ENCODE measurements at places on chromosomes 5 and 9.

GRCh38 chr9:8816361-8816760 is 1016.8 kb upstream of the DMAC1 start:
- DNase-seq, result no peak

DNA sequence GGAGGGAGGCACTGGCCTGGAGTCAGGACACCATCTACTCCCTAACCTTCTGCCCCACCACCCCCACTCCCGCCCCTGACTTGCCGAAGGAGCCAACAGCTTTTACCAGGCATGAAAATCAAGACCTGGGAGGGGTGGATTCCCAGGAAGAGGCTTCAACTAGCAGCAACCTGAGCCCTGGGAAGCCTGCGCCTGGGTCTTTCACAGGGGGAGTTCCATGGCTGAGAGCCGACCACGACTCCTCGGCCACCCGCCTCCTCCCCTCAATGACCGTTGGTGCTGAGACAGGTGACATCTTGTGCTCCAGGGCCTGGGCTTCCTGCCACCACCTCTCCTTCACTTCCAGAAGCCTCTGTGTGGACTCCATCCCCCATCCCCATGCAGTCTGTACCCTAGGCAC is 37.1 kb downstream of the BARX1 start:
- no peak for DNase-seq

DNA sequence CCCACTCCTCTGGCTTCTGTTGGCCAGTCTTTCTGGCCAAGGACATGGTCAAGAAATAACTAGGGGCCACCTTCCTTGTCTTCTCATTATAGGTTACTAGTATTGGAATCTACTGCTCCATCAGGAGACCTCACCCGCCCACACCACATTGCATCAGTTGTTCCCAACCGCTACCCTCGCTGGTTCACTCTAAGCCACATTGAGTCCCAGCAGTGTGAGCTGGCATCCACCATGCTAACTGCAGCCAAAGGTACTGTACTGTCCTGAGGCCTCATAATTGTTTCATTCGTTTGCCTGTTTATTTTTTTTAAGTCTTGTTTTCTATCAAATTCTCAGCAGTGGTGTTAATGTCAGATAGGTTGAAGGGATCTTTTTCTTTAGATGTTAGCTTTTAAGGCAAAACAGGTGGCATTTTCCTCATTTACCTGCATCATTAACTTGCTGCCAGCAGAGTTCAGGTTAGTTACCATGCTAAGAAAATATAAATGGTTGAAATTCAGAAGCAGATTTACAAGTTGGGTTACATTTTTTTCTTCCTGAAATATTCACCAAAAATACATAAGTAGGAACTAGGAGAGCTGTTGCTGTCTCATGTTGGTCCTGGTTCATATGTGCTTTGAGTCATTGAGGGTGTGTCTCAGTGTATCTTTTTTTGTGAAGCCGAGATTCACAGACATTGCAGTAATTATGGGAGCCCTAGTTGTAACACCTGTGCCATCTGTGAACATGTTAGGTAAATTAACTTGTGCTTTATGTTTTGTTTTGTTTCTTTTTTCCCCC is 206.9 kb downstream of the ZSWIM6 start:
- no peak for DNase-seq

DNA sequence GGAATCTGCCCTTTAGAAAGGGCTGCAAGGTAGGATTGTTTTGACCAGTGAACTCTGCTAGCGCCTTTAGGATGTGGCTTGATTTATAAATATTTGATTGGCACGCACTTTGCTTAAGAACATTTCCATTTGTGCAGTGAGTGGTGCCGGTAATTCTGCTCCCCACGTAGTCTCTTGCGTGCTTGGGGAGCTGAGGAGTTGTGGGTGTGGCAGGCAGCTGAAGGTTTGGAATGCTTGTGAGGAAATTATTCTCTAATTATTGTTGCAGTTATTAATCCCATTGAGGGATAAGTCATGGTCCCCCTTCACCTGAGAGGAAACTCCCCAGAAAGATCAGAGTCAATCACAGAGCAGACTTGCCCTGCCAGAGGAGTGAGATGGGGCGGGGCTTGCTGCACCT is 76.7 kb downstream of the FGF1 start:
- DNase-seq, result no peak

DNA sequence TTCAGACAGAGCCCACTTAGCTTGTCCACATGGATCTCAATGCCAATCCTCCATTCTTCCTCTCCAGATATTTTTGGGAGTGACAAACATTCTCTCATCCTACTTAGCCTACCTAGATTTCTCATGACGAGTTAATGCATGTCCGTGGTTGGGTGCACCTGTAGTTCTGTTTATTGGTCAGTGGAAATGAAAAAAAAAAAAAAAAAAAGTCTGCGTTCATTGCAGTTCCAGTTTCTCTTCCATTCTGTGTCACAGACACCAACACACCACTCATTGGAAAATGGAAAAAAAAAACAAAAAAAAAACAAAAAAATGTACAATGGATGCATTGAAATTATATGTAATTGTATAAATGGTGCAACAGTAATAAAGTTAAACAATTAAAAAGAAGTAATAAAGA is 59.0 kb downstream of the BASP1 start:
- no peak for DNase-seq

DNA sequence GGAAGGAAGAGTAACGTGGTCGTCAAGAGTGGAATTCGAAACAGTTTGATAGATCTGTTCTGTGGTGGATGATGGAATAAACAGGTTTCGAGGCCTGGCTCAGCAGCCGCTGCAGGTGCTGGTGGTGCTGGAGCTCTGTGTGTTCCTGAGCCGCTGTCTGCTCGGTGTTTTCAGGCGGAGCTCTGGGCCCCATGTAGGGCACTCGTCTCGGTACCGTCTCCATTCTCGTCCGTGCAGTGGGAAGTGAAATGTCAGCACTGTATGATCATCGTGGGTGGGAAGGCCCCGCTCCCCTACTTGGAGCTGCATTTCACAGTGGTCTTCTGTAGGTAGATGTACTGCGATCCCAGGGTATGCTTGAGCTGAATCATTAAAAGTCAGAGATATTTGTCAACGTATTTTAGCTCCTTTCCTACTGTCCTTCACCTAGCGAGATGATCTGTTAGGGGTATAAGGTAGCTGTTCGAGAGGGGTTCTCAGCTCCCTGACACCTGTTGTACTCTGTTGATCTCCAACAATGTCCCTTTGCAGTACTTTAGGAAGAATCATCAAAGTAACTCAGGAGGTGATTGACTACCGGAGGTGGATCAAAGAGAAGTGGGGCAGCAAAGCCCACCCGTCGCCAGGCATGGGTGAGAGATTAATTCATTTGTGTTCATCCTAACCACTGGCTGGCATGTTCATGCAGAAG is 35.9 kb downstream of the TENT4A start:
- DNase-seq, result no peak

DNA sequence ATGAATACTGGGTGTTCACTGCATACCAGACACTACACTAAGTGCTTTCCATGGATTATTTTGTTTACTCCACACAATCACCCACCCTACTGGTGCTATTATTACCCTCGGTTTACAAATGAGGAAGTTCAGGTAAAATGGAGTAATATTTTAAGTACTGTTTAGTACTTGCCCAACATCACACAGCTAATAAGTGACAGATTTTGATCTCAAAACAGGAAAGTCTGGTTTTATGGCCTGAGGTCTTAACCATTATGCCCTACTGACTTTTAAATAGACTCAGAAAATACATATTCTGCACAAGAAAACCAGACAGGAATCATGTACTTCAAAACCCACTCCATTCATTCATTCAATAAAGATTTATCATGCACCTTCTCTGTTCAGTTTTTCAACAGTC is 431.0 kb upstream of the TLE4 start:
- no peak for DNase-seq

DNA sequence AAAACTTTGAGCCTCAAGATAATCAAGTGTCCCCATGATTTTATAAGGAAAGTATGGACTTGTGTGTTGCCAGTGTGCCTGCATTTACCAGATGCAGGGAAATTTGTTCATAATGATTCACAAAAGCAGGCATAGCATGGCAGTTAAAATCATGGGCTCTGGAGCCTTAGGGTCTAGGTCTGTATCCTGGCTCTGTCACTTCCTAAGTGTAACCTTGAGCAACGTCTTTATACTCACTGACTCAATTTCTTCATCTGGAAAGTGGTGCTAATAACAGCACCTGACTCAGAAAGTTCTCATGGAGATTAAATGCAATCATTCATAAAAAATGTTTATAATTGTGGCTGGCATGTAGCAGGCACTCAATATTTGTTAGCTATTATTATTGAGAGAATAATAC is 234.9 kb downstream of the SAXO1 start:
- no peak for DNase-seq

GRCh38 chr9:120526534-120526933 is 53.4 kb downstream of the CDK5RAP2 start:
- DNase-seq, result no peak

GRCh38 chr5:127875235-127876021 is 172.2 kb downstream of the CCDC192 start:
- peak; percentile 1 for DNase-seq

DNA sequence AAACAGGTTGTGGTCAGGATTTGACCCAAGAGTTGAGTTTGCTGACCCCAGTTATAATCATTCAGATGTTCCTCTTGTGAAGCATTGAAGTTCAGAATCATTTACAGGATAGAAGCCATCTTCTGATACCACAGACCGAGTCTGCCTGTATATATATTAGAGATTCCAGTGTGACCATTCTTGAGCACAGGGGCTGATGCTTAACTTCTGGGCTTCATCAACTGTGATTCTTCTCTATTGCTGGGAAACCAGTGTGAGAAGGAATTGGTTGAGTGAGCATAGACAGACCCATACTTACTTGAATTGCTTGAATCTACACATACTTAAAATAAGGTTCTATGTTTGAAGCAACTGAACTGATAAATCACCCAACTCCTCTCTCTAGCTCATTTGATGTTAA is 27.9 kb upstream of the PCAT7 start:
- no peak for DNase-seq

GRCh38 chr9:110344821-110345220 is 7.2 kb upstream of the TXNDC8 start:
- no peak for DNase-seq

- DNase-seq, result no peak
These were observed 14.5 kb downstream of the TLR4 start for GRCh38 chr9:117718701-117719100.

DNA sequence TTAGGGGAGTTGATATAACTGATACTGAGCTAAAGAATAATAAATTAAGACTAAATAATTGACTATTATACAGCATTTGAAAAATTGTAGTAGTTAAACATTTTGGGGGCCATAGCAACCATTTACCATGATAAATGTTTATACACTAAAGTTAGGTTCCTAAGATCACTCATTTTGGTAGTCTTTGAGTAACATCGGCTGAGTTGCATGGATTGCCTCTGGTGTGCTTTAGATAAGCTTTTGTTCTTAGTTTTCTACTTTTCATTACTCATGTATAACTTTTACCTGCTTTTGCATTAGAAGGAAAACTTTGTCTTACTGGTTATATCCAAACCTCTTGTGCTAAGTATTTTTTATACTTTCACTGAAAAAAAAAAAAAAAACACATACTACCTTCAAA is 101.2 kb downstream of the SLC44A1 start:
- DNase-seq, result no peak

- no peak for DNase-seq
These were observed 53.3 kb downstream of the PCA3 start for GRCh38 chr9:76817489-76817888.

Data from stimulated activated naive B cell treated with anti-CD40 and anti-IgM and Interleukin-4, amounts not matched to agents 10 μg/mL and 1 μg/mL and 100 μg/mL, for 72 hours (primary cell).